ENCODE measurements at places on chromosomes 16 and 17.

- DNase-seq = no peak
Observed at GRCh38 chr17:78130437-78131101, at the start of gene TMC8. Gene TMC8 (plus strand): TSS chr17:78130771. CDS start chr17:78131589, 818 bp downstream.

- no peak for DNase-seq
Observed at GRCh38 chr16:19687279-19687678, 30.7 kb downstream of the KNOP1 start.

DNA sequence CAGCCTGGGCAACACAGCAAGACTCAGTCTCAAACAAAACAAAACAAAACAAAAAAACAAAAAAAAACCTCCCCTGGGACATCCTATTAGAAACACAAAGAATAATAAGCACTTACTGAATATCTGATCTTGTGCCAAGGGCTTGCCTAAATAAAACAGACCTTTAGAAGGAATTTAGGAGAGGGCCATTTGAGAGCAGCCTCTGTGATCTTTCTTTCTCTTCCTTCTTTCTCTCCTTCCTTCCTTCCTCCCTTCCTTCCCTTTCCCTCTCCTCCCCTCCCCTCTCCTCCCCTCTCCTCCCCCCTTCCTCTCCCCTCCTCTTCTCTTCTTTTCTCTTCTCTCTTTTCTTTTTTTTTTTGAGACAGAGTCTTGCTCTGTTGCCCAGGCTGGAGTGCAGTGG, 12.3 kb downstream of the ITGAL start:
- DNase-seq = no peak

- no peak for DNase-seq
Observed at GRCh38 chr16:29779474-29779873, 1.4 kb downstream of the ZG16 start.

- no peak for DNase-seq
Observed at GRCh38 chr17:29592850-29593551, at the start of gene ANKRD13B. Gene ANKRD13B (plus strand): TSS chr17:29593132. CDS start chr17:29593622, 490 bp downstream.

DNA sequence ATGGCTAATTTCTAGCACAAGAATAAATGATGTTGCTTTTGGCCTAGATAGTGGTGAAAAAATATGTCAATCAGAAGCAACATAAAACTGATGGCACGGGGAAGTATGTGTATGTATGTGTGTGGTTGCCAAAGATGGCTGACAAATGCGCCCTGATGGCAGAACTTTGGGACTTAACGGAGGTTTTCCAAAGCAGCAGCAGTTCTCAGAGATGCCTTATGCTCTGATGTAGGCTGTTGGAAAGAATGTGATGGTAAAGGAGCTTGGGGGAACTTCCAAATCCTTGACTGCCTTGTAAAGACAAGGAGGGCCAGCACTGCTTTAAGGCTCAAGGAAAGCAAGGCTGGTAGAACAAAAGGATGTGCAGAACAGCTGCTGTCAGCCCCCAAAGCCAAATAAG, 16.0 kb downstream of the KCTD19 start:
- no peak for DNase-seq

DNA sequence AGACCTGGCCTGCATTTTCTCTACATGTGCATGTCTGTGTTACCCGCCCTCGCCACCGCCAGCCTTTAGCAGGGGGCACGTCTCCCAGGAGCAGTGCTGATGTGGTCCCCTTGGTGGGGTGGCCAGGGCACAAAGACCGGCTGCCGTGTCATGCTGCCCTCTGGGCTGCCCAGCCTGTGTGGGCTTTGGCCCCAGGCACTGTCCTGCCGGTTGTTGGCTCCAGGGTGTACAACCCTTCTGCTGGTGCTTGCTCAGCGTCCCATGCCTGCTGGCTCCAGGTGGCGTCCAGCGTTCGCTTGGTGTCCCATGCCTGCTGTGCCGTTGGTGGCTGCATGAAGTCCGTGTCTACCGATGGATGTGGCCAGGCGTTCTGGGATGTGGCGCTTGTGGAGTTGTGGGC, 4.1 kb downstream of the BAIAP2 start:
- DNase-seq = no peak

DNA sequence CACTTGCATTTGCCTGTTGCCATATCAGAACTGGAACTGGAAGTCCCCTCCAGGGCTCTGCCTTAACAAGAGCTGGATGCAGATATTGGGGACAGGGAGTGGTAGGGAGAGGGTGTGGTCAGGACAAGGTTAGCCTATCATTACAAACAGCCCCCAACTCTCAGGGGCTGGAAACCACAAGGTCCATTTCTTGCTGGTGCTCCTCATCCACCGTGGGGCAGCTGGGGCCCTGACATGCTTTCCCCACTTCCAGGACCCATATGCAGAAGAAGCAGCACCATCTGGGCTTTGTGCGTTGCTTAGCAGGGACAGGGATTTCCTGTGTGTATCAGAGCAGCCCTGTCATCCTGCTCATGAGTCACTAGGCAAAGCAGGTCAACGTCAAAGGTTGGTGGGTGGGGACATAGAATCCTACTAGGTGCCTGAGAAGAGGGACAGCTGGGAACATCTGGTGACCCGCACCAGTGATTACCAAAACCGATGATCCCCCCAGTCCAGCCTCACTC, 26.9 kb downstream of the RGS9 start:
- no peak for DNase-seq

- no peak for DNase-seq
Observed at GRCh38 chr17:6554342-6554741, 2.0 kb downstream of the PITPNM3 start.

- no peak for DNase-seq
Observed at GRCh38 chr16:11828696-11829095, 22.6 kb downstream of the RSL1D1 start.

DNA sequence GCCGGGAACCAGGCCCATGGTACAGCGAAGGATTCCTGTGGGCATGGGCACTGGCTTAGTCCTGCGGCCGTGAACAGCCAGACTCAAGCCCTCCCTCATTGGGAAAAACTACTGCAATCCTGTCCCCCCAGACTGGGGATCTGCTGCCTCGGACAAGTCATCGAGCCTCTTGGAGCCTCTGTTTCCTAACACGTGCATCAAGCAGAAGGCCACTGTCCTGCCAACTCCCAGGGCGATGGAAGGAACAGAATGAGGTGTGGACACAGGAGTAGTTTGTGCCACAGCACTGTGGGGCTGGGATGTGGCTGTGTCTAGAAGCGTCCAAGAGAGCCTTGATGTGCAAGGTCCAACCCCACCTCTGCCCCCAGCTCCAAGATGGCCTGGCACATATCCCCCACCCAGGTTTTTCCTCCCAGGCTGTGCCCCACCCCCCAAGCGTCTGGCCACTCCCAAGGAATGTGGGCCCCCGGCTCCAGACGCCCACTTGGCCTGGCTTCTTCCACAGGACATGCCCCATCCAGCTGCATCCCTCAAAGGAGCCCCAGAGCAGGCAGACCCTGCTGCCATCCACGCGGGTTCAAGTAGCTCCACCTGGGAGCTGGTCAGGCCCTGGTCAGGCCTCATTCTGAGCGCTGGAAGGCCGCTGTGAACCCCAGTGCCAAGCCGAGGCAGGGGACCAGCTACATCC, 3.4 kb downstream of the CAMKK1 start:
- no peak for DNase-seq

- DNase-seq = no peak
Observed at GRCh38 chr17:7955414-7956227, 23.6 kb downstream of the CNTROB start.

GRCh38 chr16:85151603-85152413, 39.5 kb upstream of the CIBAR2 start:
- DNase-seq = no peak

GRCh38 chr16:73196670-73197069, 148.7 kb upstream of the ZFHX3 start:
- no peak for DNase-seq

- DNase-seq = no peak
Observed at GRCh38 chr17:40561294-40561870, 3.9 kb downstream of the CCR7 start.

- no peak for DNase-seq
Observed at GRCh38 chr16:83705856-83706255, 101.9 kb upstream of the HSBP1 start.

DNA sequence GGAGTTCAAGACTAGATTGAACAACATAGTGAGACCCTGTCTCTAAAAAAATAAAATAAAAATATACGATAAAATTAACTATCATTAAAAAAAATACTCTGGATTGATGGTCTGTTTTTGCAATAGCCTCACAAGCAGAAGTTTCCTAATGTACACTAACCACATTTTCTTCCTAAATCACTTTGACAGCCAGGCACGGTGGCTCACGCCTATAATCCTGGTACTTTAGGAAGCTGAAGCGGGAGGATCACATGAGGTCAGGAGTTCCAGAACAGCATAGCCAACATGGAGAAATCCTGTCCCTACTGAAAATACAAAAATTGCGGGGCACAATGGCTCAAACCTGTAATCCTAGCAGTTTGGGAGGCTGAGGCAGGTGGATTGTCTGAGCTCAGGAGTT, 64.7 kb downstream of the HELZ start:
- DNase-seq = no peak

- DNase-seq = no peak
Observed at GRCh38 chr17:64250233-64250835, 12.7 kb downstream of the TEX2 start.

- DNase-seq = no peak
Observed at GRCh38 chr17:44267818-44268490, at the start of gene SLC4A1. Gene SLC4A1 (minus strand): TSS chr17:44268135. CDS start chr17:44262866, 5,269 bp downstream.

DNA sequence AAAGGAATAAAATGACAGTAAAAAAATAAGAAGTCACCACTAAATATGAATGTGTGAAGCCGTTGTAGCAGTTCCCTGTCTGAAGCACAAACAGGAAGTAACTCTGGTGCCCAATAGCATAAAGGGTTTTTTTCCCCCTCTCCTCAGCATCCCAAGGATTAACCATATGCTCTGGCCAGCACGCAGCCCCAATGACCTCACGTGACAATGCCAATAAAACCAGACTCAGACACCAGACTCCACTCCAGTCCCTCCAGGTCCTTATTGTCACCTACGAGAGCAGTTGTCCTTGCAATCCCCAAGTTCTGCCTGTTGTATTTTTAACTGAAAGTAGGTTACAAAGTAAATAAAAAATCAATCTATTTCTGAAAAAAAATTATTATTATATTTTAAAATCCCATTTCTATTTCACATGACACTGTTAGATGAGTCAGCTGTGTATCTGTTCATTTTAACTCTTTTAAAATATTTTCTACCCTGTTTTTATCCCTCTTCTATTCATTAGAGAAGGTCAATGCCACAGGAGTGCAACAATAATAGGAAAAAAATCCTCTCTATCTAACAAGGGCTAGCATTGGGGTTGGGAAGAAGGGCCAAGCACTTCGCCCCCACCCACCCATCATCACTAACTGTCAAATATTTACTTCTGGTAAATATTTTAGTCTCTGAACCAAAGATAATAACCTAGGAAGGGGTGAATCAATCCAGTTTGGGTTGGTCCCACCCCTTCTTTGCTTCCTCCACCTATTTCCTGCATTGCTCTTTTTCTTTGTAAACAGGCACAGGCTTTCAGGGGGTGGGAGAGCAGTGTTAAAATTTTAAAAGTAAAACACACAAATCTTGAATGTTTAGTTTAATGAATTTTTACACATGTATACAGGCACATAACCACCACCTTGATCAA, 6.6 kb downstream of the PRAC1 start:
- no peak for DNase-seq

DNA sequence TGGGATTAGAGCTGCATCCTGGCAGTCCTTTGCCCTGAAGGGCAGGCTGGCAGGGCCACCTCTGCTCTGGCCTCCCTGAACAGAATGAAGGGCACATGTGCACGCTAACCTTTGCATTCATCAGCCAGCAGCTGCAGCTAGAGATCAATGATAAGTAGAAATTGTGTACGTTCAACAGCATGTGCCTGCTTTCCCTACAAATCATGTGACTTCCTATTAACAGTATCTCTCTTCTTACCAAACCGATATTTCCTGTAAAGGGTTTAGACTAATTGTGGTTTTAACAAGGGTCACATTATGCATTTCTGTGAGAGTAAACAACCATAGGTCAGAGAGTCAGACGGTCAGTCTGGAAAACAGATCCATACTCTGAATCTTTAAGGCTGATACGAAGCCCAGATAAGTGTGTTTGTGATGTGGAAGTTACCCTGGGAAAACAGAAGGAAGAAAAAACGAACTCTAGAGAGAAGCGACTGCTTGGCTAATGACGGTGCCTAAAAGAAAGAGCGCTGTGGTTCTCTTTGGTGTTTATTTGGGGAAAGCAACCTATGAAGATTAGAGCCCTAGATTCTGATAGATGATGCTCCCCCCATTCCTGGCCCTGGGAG, 219.4 kb downstream of the MAF start:
- no peak for DNase-seq

DNA sequence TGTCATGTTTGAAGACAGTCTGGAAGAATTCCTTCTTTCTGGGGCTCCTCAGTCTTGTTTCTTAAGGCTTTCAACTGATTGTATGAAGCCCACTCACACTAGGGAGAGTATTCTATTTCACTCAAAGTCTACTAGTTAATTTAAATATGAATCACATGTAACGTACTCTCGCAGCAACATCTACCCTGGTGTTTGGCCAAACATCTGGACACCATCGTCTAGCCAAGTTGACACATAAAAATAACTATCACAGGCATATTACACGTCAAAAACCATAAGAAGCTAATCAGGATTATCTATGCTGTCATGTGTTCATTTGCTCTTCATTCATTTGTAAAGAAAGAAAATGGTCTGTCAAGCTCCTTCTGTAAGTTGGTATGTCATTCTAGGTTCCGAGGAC, 787.4 kb downstream of the KCNJ2 start:
- DNase-seq = no peak

DNA sequence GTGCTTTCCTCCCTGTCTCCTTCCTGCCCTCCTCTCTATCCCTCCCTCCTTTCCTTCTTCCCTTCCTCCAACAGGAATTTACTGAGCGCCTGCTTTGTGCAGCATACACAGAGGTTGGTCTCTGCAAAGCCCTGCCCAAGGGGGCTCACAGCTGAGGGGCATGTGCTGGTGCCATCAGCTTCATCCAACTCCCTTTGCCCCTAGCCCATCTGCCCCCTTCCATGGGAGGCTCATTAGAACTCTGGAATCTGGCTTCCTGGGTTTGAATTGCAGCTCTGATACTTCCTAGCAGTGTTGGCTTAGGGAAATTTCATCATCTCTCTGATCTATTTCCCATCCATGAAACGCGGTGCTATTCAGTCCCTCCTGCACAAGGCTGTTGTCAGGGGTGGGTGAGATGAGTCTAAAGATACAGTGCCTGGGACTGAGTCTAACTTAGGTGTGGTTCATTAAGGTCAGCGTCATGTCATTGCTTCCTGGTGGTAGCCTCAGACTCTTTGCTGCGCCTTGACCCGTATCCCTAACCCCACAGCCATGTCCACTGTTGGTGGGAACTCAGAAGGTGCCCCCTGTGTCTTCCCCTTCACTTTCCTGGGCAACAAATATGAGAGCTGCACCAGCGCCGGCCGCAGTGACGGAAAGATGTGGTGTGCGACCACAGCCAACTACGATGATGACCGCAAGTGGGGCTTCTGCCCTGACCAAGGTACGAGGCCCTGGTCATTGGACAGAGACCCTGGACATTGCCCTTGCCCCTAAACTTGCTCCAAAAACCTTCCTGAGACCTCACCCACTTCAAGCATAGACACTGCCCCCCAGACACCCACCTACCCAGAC, 10.3 kb downstream of the MMP2 start:
- no peak for DNase-seq

- DNase-seq = no peak
Observed at GRCh38 chr16:89596957-89597649, 16.3 kb upstream of the DPEP1 start.

GRCh38 chr17:17675925-17676534, 5.2 kb upstream of the RAI1 start:
- DNase-seq = no peak

- no peak for DNase-seq
Observed at GRCh38 chr17:31604936-31605335, 213.5 kb downstream of the RAB11FIP4 start.

GRCh38 chr17:42895185-42895555, 5.4 kb upstream of the G6PC1 start:
- no peak for DNase-seq

GRCh38 chr17:3751836-3752235, 28.1 kb downstream of the HASPIN start:
- DNase-seq = no peak

All from stimulated activated CD4-positive, alpha-beta T cell treated with anti-CD3 and anti-CD28 coated beads, TNF-alpha, amount 100 ng/mL, for 24 hours (primary cell).